ENCODE measurements at places on chromosomes 5 and 9. TPM values are rescaled to one million over a fixed set of nuclear protein-coding genes. Genes with fewer than 3 reads are reported as not detected.
A peak's percentile ranks its signal among the peaks of the same experiment; 100 is the strongest.

DNA sequence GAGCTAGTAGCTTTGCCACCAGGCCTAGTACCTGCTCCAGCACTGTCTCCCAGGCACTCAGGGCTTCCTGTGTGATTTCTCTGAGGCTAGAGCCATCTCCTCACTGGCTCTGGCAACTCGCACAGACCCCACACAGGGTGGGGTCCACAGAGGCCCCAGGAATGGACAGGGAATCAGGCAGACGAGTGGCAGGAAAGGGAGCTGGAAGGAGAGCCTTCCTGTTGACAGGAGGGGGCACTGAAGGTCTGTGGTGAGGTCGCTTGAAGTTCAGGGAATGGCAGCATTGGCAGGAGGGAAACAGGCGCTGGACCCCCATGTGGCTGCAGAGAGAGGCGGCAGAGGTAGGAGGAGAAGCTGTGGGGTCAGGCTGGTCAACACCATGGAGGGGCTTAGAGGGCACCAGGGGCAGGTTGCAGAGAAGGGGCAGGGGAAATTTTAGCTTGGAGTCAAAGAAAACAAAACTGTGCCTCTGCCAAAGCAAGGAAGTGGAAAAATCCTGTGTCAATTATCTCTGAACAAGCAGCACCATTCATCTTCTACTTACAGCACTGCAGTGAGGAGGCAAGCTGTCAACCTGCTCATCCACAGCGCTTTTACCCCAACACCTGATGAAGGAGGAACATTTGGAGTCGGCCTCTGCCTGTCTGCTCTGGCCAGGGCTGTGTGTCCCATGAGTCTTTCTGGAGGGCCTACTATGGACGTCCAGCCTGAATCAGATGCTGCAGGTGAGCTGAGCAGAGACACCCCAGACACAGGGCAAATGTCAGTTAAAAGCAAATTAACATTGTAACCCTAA, 270.2 kb downstream of the FSTL4 start:
- H3K4me1 ChIP-seq: no peaks in the 10 kb centered on the region
- no peak overlapping the region for H3K4me3 ChIP-seq

DNA sequence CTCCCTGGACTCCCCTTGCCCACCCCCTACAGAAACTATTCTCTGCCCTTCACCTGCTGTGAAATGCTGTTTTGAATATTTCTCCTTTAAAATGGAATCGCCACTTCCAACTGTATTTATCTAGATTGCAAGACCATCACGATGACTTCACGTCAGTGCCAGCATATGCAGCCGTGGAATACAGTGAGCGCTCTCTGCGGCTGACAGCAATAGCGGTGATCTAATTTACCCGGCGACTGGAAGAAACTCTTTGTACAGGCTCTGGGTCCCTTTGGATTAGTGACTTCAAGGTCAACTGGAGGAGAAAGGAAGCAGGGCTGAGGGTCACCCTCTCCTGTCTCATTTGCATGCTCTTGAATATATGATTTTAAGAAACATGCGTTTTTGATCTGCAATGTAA, 192.0 kb downstream of the IRX1 start:
- H3K36me3 ChIP-seq: no peaks in the 10 kb centered on the region
- no peak for DNase-seq
- H3K4me1 ChIP-seq: no peaks in the 10 kb centered on the region
- H3K27me3 ChIP-seq: no peaks in the 10 kb centered on the region

- DNase-seq: no peak
- H3K27ac ChIP-seq: no peak overlapping the region
- no peaks in the 10 kb centered on the region for H3K4me1 ChIP-seq
- H3K4me3 ChIP-seq: no peak overlapping the region
- H3K27me3 ChIP-seq: no peaks in the 10 kb centered on the region
Measured at GRCh38 chr9:14031060-14031414, 282.9 kb downstream of the NFIB start.

- H3K4me1 ChIP-seq: no peaks in the 10 kb centered on the region
- no peak overlapping the region for H3K4me3 ChIP-seq
- H3K36me3 ChIP-seq: no peaks in the 10 kb centered on the region
- peaks cover 3% of the 10 kb centered on the region for H3K27me3 ChIP-seq
Measured at GRCh38 chr5:109959652-109960051, 269.9 kb downstream of the MAN2A1 start.

DNA sequence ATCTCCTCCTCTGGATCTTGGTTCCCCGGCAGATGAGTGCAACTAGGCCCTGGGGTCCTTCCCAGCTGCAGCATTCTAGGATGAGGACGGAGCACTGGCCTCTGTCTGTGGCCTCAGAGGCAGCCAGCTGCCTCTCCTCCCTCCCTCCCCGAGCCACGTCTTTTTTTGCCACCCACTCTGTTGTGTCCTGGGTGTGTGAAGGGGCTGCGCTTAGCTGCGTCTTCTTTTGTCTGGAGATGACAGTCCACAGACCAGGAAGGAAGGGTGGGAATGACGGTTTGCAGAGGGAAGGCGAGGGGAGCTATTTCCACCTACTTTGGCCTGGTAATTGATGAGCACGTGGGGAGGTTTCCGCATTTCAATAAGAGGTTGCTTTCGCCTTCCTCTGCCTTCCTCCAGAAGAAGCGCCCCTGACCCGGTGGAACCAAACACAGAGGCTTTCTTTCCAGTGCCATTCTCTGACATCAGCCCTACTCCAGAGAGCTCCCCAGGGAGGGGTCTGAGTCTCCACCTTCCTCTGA, 34.5 kb upstream of the GABRP start:
- H3K4me1 ChIP-seq: peaks cover 14% of the 10 kb centered on the region
- no peaks in the 10 kb centered on the region for H3K36me3 ChIP-seq

DNA sequence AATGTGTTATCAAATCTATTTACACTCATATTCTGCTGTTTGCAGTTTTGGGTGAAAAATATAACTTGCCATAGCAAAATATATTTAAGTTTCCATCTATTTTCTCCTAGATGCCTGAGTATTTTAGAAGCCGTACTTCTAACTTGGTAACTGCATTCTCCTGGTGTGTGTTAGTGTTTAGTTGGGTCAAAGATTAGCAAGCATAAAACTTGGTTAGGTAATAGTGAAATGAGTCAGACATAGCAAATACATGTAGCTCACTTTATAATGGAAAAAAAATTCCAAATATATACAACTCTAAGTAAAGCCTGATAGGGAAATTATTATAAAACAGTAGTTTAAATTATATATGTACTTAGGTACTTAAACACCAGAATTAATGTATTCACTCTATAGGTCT, 640.7 kb upstream of the ST8SIA4 start:
- H3K36me3 ChIP-seq: no peaks in the 10 kb centered on the region
- no peak overlapping the region for H3K27ac ChIP-seq
- DNase-seq: no peak
- no peaks in the 10 kb centered on the region for H3K27me3 ChIP-seq
- no peaks in the 10 kb centered on the region for H3K4me1 ChIP-seq
- no peak overlapping the region for H3K4me3 ChIP-seq

DNA sequence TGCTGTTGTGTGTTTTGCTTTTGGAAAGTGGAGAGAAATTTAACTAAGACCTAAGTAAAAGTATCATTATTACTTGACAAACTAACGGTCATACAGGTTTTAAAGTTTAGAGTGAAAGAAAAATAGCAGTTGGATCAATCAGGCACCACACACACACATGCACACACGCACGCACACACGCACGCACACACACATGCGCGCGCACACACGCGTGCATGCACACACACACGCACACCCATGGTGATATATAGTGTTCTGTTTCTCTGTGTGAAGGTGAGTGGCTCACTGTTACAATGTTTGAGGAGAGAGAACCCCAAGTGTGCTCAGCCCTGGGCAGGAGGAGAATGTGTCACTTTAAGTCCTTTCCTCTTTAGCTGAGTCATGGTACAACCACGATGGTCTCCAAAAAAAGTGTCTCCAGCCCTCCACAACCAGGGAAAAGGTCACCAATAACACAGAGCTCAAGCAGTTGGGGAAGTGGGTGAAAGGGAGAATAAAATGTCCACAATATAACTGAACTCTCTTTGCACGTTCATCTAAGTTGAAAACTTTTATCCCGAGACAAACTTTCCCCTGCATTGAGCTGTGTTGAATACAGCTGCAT, 3.2 kb downstream of the ZNF366 start:
- H3K27me3 ChIP-seq: no peaks in the 10 kb centered on the region
- H3K4me3 ChIP-seq: no peak overlapping the region
- H3K4me1 ChIP-seq: peaks cover 50% of the 10 kb centered on the region
- peak overlapping the region; percentile 57 for H3K27ac ChIP-seq
- DNase-seq: peak; percentile 57
- H3K36me3 ChIP-seq: no peaks in the 10 kb centered on the region

GRCh38 chr9:133897675-133898074, 94.4 kb downstream of the VAV2 start:
- no peak for DNase-seq
- H3K27ac ChIP-seq: no peak overlapping the region
- H3K27me3 ChIP-seq: no peaks in the 10 kb centered on the region

DNA sequence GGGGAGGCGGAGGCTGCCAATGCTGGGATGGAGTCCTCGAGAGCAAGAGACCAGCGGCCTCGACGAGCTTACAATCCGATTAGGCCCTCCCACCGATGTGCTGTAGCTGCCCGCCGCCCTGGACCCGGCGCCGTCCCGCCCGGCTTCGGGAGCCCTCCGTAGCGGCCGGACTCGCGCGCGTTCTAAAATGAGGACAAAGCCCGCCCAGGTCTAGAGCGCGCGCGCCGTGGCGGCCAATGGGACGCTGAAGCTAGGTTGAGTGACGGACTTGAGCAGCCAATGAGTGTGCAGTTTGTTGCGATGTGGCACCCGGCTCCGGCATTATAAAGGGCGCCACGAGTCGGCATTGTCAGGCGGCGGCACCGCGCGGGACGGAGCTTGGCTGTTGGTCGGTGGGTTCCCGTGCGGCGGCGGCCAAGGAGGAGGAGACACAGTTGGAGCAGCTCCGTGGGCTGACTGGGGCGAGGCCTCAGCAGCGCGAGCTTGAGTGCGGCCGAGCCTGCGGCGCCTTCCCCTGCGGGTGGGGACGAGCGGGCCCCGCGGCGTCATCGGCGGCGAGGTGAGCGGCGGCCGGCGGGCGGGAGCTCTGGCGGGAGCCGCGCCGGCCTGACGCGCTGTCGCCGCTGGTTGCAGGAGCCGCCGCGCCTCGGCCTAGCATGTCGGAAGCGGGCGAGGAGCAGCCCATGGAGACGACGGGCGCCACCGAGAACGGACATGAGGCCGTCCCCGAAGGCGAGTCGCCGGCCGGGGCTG, at the start of gene HNRNPAB:
Gene HNRNPAB, plus strand, starts transcription at position 352 of the 753 bp plus-strand sequence. Its CDS starts 305 bp downstream, at position 657.
- peak; percentile 98 for DNase-seq
- no peaks in the 10 kb centered on the region for H3K27me3 ChIP-seq
- peaks cover 21% of the 10 kb centered on the region for H3K4me1 ChIP-seq
- peak within 1 kb of the TSS; percentile 99 for H3K4me3 ChIP-seq

DNA sequence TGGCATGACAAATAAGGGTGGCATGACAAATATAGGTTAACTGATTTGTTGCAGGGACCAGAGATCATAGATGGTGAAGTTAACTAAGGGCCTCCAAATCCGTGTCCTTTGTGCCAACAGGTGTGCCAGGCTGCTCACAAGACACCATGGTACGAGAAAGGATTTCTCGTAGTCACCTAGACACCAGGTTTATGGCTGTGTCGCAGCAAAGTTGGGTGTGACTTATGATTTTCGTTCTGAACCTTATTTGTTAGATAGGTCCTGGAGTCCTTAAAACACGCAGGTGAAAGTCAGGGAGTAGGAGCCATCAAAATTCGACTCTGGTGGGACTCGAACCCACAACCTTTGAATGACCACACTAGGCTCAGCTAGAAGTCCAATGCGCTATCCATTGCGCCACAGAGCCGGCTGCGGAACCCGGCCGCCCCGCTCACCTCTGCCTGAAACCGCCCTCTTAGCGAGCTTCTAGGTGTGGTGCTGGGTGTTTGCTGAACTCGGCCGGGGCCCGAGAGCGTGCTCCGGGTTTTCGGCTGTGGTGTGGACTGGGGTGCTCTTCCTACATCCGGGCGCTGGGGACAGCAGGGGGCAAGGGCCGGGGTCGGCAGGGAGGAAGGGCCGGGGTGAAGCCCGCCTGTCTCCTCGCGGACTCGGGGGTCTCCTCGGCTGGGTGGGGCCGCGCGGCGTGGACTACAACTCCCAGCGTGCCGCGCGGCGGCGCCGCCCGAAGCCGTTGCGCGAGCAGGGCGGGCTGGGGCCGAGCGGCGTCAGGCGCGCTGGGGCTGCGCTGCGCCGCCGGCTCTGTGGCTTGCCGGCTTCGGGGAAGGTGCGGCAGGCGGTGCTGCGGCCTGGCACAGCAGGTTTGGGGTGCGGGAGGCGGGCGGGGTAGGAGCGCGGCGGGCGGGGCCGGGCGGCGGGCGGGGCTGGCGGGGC, at the start of gene SLC27A4:
Gene SLC27A4, plus strand, starts transcription at position 767 of the 930 bp plus-strand sequence. CDS start 2,606 bp downstream, outside the sequence.
- no peaks in the 10 kb centered on the region for H3K27me3 ChIP-seq
- peak; percentile 69 for DNase-seq
- H3K4me3 ChIP-seq: peak within 1 kb of the TSS; percentile 67
- H3K36me3 ChIP-seq: peaks cover 18% of the 10 kb centered on the region
- H3K4me1 ChIP-seq: peaks cover 7% of the 10 kb centered on the region
- no peak within 1 kb of the TSS for H3K27ac ChIP-seq

- no peaks in the 10 kb centered on the region for H3K36me3 ChIP-seq
- H3K4me1 ChIP-seq: 0 out of 2 replicates have a peak, but pooled peaks cover 3% of the 10 kb centered on the region
- H3K4me3 ChIP-seq: no peak overlapping the region
- DNase-seq: no peak
Measured at GRCh38 chr5:39598661-39599248, 174.0 kb upstream of the DAB2 start.

DNA sequence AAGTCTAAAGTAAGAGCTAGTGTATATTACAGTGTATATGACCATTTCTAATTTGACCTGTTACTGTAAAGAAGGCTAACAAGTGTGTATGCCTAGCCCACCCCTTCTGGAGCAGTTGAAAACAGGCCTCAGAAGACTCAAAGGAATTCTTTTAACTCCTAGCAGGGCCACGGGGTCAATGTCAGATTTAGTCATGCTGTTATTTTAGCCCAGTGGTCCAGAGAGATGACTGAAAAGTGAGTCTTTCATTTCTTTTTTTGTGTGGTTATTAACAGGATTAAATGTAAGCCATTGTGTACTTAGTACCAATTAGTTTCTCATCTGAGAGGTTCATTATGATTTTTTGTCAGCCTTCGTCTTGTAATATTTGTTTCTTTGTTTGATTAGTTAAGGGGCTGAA, 24.4 kb downstream of the ZCCHC7 start:
- H3K4me1 ChIP-seq: no peaks in the 10 kb centered on the region
- DNase-seq: no peak
- no peak overlapping the region for H3K4me3 ChIP-seq
- no peaks in the 10 kb centered on the region for H3K36me3 ChIP-seq

NEUROG1 gene
- total RNA-seq: not detected

ST6GALNAC4 gene
- total RNA-seq: 43.5 TPM

GAS1 gene
- total RNA-seq: 2.3 TPM

GLRA1 gene
- total RNA-seq: not detected

ZNG1C gene
- 67.3 TPM for total RNA-seq
